ENCODE measurements at places on chromosomes 6 and 20.

- no peak for DNase-seq
Measured at GRCh38 chr20:50098259-50098658, 14.7 kb downstream of the UBE2V1 start.

DNA sequence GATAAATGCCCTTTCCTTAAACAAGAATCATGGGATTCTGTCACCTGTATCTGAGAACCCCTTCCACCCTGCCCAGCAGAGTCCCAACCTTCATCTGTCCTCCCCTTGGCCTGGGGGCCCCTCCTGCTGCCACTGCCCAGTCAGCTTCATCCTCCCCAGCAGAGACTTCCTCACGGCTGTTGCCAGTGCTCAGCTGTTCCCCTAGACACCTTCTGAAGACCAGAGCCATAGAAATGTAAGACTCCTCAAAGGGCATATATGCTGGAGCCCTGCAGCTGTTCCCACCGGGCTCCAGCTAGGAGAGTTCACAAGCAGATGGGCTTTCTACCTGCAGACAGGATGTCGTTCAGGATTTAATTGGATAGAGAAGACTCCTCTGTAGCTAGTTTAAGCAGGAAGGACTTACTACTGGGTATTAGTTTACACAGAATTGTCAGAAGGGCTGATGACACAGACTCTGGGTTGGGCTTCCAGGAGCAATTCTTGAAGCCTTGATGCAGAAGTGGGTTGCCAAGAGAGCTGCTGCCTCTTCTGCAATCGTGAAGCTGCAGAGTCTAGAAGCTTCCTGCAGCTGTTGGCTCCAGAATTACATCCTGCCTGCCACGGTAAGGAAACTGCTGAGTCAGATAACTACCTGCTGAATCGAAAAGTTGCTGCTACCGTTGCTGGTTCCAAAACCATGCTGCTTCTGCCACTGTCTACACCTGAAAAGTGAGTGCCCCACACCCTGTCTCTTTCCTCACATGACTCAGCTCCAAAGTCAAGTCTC is 57.1 kb upstream of the MLN start:
- DNase-seq = no peak

- DNase-seq = no peak
Measured at GRCh38 chr20:10513931-10514575, 78.9 kb downstream of the SLX4IP start.

- no peak for DNase-seq
Measured at GRCh38 chr6:127576874-127577273, at the start of gene C6orf58. C6orf58 (plus strand) TSS chr6:127577174; CDS start chr6:127577186, 12 bp downstream.

GRCh38 chr6:69232911-69233448 is 563.8 kb downstream of the LMBRD1 start:
- DNase-seq = no peak

DNA sequence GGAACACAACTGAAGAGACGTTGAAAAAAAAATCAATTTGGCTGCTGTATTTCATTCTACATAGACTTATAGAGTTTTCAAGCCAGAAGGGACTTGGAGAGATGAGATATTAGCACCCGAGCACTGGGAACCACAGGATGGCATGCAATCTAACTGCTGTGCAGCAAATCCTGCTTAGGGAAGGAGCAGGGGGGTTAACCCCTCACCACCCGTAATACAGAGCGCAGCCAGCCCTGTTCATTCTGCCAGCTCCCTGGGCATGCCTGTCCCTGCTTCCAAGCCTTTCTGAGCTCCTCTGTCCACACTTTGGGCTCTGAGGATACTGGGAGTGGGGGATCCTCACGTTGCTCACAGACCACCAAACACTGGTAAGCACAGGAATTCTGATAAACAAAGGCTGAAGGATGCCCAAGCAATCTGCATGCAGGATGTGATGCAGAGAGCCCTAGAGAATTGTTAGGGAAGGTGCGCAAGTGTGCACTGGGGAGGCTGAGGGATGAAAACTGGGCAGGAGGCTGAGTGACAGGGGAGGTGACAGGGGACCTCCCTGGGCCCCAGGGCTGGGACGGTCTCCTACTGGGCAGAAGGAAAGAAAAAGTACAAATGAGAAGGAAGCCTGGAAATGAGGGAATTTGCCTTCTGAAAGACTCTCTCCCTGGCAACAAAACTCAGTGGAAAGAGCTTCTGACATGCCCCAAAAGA is 34.0 kb downstream of the CPNE5 start:
- no peak for DNase-seq

DNA sequence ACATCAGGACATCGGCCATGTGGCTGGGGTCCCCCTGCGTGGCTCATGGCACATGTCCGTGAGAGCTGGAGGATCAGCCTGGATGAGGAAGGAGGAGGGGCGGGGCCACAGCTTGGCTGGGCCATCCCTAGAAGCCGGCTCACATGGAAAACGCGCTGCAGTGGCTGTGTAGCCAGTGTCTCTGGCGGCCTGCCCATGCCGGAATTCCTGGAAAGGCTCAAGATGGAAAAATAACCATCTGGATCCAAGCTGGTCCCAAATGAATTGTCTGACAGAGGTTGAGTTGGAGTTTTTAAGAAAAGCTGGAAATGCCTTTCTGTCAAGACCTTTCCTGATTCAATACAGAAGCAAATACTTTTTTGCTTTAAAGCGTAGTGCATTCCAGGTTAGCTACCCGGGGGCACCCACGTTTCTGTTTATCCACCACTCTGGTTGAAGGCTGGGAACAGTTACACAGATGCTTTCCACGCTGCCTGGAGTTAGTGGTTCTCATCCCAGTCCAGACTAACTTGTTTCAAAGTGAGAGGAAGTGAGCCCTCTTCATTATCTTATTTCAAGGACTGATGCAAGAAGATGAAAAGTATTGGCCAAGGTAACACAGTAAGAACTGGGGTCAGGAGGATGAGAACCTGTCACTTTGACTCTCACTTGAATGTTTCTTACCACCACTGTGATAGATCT is 99.0 kb downstream of the GMPR start:
- no peak for DNase-seq

- DNase-seq = no peak
Measured at GRCh38 chr20:50523552-50524167, 13.5 kb downstream of the PTPN1 start.

- DNase-seq = no peak
Measured at GRCh38 chr6:131205481-131206244, 70.4 kb downstream of the AKAP7 start.

- DNase-seq = no peak
Measured at GRCh38 chr20:51540580-51540979, 1.9 kb downstream of the NFATC2 start.

- no peak for DNase-seq
Measured at GRCh38 chr6:167851370-167851952, 24.8 kb downstream of the AFDN start.

DNA sequence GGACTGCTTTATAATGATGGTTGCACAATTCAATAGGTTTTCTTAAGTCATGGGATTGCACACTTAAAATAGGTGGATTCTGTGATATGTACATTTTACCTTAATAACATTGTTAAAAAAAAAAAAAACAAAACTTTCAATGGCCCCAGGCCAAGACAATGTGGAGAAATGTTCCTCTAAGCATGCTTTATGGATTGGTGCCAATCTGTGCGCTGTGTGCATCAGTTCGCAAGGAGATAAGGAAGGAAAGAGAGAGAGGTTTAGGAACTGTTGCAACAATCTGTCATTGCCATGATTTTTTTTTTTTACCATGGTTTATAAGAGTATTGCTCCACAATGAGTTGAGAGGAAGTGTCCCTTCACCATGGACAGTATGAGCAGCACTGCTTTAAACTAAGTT is 399.6 kb downstream of the PTPRT start:
- DNase-seq = no peak

DNA sequence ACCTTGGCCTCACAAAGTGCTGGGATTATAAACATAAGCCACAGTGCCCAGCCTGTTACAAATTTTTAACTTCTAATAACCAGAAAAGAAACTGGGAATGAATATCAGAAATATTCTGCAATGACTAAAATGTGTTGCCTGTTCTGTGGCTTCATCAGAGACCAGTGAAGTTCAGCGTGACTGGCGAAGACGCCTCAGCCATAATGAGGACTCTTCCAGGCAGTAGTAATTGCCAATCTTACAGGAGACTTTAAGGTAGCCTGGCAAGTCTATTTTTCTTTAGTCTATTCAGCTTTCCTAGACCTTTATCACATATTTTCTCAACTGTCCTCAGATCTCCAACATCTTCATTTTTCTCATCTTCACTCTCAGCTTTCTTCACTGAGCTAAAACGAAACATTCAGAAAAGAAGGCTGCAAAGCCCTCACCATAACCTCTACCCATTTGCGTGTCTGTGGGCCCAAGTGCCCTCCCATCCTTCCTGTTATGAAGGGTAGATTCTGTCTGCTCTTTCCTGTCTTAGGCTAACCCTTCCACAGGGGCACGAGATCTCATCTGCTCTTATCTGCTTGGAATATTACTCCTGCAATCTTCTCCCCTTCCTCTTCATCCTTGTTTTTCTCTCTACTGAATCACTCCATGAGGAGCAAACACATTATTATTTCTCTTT is 42.0 kb upstream of the OLIG3 start:
- DNase-seq = no peak

DNA sequence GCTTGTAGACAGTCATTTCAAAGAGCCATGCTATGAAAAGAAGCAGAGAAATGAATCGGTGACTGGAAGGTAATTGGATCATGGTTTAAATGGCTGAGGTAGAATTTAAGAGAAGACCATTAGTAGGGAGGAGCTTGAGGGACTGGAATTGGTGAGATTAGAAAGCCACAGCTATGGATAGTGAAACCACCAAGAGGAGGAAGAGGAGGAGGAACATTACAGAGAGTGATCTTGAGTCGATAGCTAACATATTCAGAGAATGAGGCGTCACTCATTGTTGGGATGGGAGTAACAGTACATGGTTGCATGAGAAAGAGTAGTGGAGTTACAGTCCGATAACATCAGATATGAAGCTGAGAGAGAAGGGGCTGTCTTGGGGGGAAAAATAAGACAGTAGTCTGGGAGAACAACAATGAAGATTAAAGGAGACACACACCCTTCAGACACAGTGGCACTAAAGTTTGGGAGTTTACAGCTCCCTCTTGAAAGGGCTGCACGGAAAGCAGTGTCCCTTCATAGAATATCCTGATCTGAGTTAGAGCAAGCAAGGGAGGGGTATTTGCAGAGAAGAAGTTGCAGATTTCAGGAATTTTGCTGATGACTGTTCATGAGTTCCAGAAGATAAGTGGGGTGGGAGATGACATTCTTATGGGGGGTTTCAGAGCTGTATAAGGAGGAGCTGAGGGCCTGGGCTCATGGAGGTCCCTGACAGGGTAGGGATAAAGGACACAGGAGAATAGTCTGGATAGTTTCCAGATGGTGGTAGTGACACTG is 15.1 kb upstream of the LAMP5 start:
- no peak for DNase-seq

GRCh38 chr20:62856931-62857619 is 4.5 kb downstream of the TCFL5 start:
- no peak for DNase-seq

All from activated CD8-positive, alpha-beta memory T cell treated with anti-CD3 and anti-CD28 coated beads for 4 hours (primary cell).